ENCODE measurements at places on chromosomes 11 and 22.

DNA sequence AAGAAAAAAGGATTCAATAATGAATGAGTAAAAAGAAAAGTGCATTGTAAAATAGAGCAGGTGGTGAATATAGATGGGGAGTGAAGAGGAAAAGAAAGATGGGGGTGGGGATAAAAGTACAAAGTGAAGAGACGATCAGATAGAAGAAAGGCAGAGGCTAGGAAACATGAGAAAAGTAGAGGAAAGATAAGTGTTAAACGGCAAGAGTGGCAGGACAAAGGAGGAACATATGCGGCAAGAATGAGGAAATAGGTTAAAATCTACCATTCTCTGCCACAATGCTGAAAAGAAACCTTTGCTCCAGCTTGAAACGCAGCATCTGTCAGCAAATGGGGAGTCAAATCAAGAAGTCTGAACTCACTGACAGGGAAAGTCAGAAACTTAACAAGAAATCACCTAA, 6.8 kb downstream of the FUT4 start:
- DNase-seq, result no peak

DNA sequence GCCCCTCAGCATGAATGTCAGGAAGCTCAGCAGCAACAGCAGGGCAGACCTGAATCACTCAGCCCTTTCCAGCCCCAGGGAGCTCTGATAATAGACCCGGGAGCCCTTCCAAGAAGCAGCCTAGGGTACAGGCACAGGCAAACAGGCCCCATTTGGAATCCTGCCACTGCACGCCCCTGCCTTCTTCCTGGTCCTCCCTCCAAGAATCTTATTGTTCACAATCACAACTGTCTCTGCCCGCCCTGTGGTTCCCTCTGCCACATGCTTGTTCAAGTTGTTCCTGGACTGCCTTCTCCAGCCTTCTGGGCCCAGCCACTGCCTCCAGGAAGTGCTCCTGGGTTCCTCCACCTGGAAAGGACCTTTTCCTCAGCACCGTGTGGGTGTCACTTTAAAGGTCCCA, 54.6 kb downstream of the LRRC32 start:
- DNase-seq, result peak; percentile 40

- no peak for DNase-seq
Observed at GRCh38 chr11:128311742-128312719, 275.3 kb downstream of the ETS1 start.

- no peak for DNase-seq
Observed at GRCh38 chr11:121059605-121060004, 35.7 kb downstream of the TBCEL start.

DNA sequence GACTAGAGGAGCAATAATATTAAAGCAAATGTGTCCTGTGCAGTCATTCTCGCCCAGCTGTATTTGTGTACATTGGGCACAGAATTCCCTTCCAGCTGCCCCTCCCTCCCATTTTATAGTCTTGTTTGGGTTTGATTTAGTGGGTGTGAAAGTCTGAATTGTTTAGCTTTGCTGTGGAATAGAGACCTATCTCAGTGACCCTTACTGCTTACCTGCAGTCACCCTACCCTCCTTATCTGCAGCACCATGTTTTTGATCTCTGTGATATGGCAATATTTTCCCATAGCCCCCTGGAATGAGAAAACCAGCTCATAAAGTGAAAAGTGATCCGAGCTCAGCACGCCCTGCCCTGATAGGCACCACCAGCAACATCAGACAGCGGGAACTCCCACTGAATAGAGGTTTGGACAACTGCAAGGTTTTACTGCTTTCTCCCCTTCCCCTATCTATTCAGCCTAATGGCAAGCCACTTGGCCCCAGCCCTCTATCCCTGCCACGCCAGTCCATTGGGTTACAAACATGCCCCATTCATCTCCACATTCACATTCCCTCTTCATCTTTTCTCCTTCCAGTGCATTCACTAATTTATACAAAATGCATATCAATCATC, 199.0 kb downstream of the ETS1 start:
- DNase-seq, result no peak

DNA sequence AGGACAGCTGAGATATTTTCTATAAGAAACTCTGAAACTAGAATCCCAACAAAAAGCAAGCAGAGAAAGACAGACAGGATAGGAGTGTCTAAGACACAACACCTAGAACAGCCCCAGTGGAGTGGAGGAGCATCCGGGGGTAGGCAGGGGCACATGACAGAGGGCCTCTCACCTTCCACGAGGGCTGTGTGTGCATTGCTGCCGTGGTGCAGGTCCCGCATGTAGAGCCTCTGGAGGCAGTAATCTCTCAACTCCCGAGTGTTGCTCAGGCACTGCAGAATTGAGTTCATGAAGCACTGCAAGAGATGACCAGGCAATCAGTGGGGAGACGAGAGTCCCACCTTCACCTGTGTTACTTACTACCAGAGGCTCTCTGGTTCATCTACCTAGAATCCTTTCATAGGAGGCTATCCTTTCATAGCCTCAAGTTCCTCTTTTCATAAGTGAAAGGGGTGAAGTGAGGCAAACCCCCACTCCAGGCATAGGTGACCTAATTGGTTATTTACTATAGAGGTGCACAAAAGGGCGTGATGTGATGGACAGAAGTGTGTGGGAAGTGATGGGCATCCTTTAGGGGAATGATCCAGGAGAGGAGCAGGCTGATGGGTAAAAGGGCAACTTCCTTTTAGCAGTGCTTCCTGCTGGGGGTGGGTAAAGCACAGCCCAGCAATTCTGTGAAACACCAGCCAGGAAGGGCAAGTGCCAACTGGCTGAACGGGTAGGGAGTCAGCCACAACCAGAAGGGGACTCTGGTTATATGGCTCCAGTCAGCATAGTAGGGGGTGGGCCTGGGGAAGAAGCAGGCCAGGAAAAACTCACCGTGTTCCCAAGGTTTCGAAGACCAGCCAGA, 13.1 kb upstream of the MFRP start:
- no peak for DNase-seq

GRCh38 chr11:33941637-33942160, 49.8 kb upstream of the LMO2 start:
- DNase-seq, result peak; percentile 57

DNA sequence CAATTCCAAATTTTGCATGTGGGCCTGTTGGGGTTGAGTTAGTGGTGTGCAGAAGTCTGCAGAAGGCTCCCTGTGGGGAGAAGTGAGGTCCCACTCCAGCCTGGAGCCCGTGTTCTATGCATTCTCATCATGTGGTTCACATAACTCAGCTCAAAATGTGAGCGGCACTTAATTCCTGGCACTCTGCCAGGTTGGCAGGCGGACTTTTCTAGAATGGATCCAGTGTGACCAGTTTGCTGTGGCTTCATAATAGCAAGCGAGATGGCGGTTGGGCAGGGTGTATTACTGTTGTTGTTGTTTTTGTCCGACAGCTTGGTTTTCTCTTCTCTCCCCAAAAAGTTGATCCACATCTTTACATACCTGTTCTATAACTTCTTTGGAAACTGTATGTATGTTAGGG, 146.8 kb upstream of the TTC12 start:
- no peak for DNase-seq
